ENCODE measurements at places on chromosomes 5 and 9.

DNA sequence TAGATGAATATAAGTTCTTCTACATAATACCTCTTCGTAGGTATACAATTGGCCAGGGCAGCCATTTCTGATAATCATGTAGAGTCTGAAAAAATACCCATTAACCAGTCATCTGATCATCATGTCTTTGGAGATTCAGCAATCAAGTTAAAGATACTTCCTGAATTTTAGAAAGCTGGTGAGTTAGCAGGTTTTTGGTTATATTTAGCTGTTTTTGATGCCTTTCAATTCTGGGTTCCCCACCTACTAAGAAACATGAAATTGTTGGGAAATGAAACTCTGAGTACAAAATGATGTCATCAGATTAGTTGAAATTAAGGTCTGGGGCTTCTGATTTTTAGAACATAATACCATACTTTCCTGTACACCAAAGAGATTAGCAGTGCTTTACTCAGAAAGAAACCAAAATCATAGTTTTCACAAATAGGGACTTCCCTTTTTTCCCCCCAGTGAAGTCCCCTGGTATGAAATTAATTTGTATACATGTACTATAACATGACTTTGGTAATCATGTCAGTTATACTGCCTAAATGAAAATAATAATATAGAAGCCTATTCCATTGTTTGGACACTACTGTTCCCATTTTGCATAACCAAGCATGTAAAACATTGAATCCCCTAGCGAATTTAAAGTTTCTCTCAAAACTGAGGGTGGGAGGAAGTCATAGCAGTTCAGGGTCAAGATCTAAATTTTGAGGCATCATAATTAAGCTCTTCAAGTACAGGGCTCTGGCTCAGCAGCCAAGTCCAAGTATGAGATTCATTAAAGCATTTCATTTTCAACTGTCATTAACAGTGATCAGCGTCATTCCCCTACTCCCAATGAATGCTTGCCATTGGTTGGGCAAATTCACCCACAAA, 17.9 kb downstream of the PRLR start:
- peak; percentile 78 for DNase-seq

- no peak for DNase-seq
These were observed 170.4 kb downstream of the RFK start for GRCh38 chr9:76223749-76224340.

- peak; percentile 34 for DNase-seq
These were observed 31.9 kb upstream of the SSBP2 start for GRCh38 chr5:81782811-81783210.

DNA sequence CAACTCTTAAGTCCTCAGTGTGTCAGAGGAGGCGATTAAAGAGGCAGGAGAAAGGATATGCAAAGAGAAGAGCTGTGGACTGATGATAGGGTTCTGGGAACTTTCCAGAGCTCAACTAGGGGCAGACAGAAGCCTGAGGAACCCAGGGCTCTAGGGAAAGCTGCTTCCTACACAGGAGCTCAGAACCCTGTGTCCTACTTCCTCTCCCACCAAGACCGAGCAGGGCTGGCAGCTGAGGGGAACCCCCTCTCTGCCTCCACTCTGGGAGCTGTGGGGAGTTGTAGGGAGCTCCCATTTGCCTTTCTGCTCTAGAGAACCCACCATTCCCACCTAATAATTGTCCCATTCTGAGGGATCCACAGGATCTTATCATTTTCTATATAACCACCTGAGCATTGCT, 674.3 kb downstream of the ACTL7B start:
- peak; percentile 72 for DNase-seq

- DNase-seq, result no peak
These were observed at the start of gene FABP6 for GRCh38 chr5:160229190-160229742. FABP6 (plus strand) TSS chr5:160229506; CDS start chr5:160229558, 52 bp downstream.

- DNase-seq, result peak; percentile 3
These were observed 354.9 kb downstream of the CETN3 start for GRCh38 chr5:90054612-90055011.

Data from suppressor macrophage treated with lipopolysaccharide for 1 hour (primary cell).